A549 treated with RU486 at 1 μM for 4 hours (cell line): ENCODE measurements at places on chromosomes 16 and 17. TPM values are rescaled to one million over a fixed set of nuclear protein-coding genes. Genes with fewer than 3 reads are reported as not detected.

MAPT gene
- 1.6 to 1.9 TPM (median 1.7 TPM) in 5 replicates for total RNA-seq

CORO1A gene
- 2.3 to 3.5 TPM (median 3.3 TPM) in 5 replicates for total RNA-seq

NFATC2IP gene
- 19.5 to 31.7 TPM (median 29.4 TPM) in 5 replicates for total RNA-seq

CCL7 gene
- 0.24 to 0.69 TPM (median 0.26 TPM) in 5 replicates for total RNA-seq

C16orf96 gene
- not detected in 5 replicates for total RNA-seq

MSLN gene
- total RNA-seq: 1.7 to 3.1 TPM (median 2.4 TPM) in 5 replicates

AGRP gene
- total RNA-seq: not detected in 5 replicates

MT1A gene
- total RNA-seq: 17.0 to 21.0 TPM (median 17.8 TPM) in 5 replicates

GPR142 gene
- total RNA-seq: 0.07 TPM in 1 of 5 replicates, not detected in the others

FNDC8 gene
- 0.07 TPM in 1 of 5 replicates, not detected in the others for total RNA-seq
